ENCODE measurements at places on chromosomes 16 and 17. TPM values are rescaled to one million over a fixed set of nuclear protein-coding genes. Genes with fewer than 3 reads are reported as not detected.
A peak's percentile ranks its signal among the peaks of the same experiment; 100 is the strongest.

GRCh38 chr16:22388101-22388644 is 13.8 kb upstream of the CDR2 start:
- DNase-seq: no peak
- no peak overlapping the region for H3K4me3 ChIP-seq
- no peaks in the 10 kb centered on the region for H3K4me1 ChIP-seq
- H3K36me3 ChIP-seq: no peaks in the 10 kb centered on the region
- no peak overlapping the region for H3K27ac ChIP-seq
- H3K27me3 ChIP-seq: no peaks in the 10 kb centered on the region

GRCh38 chr17:33127706-33128105 is 136.1 kb downstream of the SPACA3 start:
- H3K27me3 ChIP-seq: no peaks in the 10 kb centered on the region
- no peaks in the 10 kb centered on the region for H3K36me3 ChIP-seq
- H3K4me3 ChIP-seq: no peak overlapping the region
- DNase-seq: no peak

- no peaks in the 10 kb centered on the region for H3K36me3 ChIP-seq
- H3K27ac ChIP-seq: peak overlapping the region; percentile 87
- no peaks in the 10 kb centered on the region for H3K27me3 ChIP-seq
- DNase-seq: peak; percentile 9
Measured at GRCh38 chr16:11743308-11744074, 834 bp upstream of the TXNDC11 start.

DNA sequence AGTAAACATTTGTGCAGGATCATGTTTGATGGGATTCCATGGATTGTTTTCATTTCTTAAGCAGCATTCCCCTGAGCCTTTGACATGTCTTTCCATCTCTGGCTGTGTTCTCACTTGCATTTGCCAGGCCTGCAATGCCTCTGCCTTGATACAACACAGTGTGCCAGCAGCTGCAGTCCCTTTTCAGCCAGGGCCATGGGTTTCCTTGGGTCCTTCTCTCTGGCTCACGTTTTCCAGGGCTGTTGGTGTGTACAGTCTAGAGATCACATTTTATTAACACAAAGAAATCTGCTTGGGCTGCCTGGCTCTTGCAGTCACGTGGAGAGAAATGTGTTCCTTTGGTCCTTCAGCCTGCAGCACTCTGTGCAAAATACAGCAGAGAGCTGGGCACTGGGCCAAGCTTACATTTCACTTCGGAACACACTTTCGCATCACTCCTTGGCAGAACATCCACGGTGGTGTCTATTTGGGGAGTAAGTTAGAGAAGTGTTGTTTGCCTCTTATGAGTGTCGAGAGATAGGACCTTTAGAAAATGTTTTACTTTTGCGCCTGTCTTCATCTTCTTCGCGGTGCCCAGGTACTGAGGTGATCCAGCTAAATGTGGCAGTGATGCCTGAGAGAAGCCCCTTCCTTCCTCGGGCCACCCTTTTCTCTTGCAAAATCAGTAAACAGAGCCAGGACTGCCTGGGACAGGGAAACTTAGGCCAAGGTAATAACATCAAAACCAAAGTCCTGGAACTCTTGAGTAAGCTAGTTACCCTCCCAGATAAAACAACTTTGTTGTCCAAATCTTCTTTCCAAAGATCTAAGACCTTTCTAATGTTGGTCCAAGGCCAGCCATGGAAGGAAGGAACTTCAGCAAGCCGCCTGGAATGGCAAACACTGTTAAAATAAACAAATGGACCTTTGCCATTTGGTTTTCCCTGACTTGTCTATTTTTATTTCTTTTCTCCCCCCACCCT is 20.9 kb downstream of the HLF start:
- DNase-seq: no peak
- no peak overlapping the region for H3K27ac ChIP-seq
- H3K4me3 ChIP-seq: no peak overlapping the region

Gene CHST5
- 0.54 TPM for total RNA-seq

Gene UBE2Z
- total RNA-seq: 108 TPM

Gene ANKFN1
- total RNA-seq: not detected

Gene SOX15
- total RNA-seq: 1.3 TPM

DNA sequence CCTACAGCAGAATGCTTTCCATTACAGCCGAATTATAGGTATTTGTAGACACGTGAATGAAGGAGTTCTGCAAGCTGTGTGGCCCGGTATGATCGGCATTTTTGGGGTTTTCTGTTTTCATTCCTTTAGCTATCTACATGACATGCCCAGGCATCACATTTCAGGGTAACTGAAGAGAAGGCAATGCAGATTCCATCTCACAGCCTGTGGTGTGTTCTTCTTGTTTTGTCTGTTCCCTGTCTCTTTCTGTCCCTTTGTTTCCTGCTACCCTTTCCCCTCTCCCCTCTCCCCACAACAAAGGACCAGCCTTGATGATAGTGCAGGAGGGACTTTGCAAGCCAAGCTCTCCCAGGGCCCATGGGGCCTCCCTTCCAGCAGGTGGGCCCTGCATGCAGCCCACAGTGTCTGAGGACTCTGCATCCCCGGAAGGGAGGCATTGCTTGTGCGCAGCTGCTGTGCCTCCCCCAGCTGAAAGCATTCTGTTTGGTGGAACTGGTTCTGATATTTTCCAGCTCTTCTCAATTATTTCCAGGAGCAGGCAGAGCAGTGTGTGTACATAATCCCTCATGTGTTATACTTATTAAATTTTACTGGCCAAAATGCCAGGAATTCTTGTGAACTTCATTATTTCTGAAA is 207.4 kb downstream of the RPTOR start:
- H3K36me3 ChIP-seq: peaks cover 3% of the 10 kb centered on the region
- no peak overlapping the region for H3K4me3 ChIP-seq
- no peak for DNase-seq

GRCh38 chr16:27549464-27549745 is 308 bp downstream of the GTF3C1 start:
- H3K4me3 ChIP-seq: peak overlapping the region; percentile 83
- no peaks in the 10 kb centered on the region for H3K27me3 ChIP-seq
- peaks cover 5% of the 10 kb centered on the region for H3K36me3 ChIP-seq
- peak overlapping the region; percentile 54 for H3K27ac ChIP-seq
- no peak for DNase-seq

DNA sequence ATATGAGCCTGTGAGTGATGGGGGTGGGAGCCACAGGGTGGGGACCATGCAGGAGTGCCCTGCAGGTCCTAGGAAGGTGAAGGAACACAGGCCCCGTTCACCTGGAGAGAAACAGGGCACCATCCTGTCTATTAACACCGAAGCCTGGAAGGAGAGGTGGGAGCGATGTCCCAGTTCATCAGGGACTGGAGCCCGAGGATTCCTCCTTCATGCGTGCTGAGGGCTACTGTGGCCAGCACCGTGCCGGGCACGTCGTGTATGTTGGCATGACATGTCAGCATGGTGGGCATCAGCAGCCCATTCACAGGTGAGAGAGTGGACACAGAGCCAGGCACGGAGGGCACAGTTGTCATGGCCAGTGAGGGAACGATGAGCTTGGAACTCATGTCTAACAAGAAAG is 1.4 kb downstream of the WFIKKN2 start:
- no peak overlapping the region for H3K4me3 ChIP-seq
- no peak for DNase-seq
- no peaks in the 10 kb centered on the region for H3K36me3 ChIP-seq

Gene NPIPB6
- total RNA-seq: 1.6 TPM

- no peaks in the 10 kb centered on the region for H3K36me3 ChIP-seq
- H3K27ac ChIP-seq: no peak overlapping the region
- H3K4me3 ChIP-seq: no peak overlapping the region
- H3K27me3 ChIP-seq: no peaks in the 10 kb centered on the region
- H3K4me1 ChIP-seq: no peaks in the 10 kb centered on the region
- no peak for DNase-seq
Measured at GRCh38 chr17:64063088-64063487, 42.7 kb upstream of the ICAM2 start.

- no peaks in the 10 kb centered on the region for H3K27me3 ChIP-seq
- no peaks in the 10 kb centered on the region for H3K36me3 ChIP-seq
- H3K4me1 ChIP-seq: peaks cover 10% of the 10 kb centered on the region
- no peak overlapping the region for H3K27ac ChIP-seq
- DNase-seq: peak; percentile 63
Measured at GRCh38 chr17:7712111-7712771, 5.3 kb upstream of the DNAH2 start.

DNA sequence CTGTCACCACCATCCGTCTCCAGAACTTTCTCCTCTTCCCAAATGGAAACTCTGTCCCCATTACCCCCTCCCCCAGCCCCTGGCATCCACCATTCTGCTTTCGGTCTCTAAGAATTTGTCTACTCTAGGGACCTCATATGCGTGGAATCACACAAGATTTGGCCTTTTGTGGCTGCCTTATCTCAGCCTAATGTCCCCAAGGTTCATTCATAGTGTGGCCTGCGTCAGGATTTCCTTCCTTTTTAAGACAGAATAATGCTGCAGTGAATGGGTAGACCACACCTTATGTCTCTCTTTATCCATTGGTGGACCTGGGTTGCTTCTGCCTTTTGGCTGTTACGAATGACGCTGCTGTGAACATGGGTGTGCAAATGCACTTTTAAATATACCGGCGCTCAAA is 139.7 kb upstream of the PLCG2 start:
- no peak overlapping the region for H3K4me3 ChIP-seq
- no peak for DNase-seq
- H3K27ac ChIP-seq: no peak overlapping the region

- no peaks in the 10 kb centered on the region for H3K36me3 ChIP-seq
- DNase-seq: peak; percentile 13
- H3K4me3 ChIP-seq: no peak overlapping the region
- H3K4me1 ChIP-seq: no peaks in the 10 kb centered on the region
Measured at GRCh38 chr17:47720754-47721533, 12.1 kb upstream of the TBX21 start.

Gene AURKB
- 230 TPM for total RNA-seq

- DNase-seq: no peak
- no peak overlapping the region for H3K27ac ChIP-seq
- peaks cover 26% of the 10 kb centered on the region for H3K27me3 ChIP-seq
- H3K36me3 ChIP-seq: no peaks in the 10 kb centered on the region
Measured at GRCh38 chr16:75818491-75818890, 92.2 kb upstream of the CPHXL start.

DNA sequence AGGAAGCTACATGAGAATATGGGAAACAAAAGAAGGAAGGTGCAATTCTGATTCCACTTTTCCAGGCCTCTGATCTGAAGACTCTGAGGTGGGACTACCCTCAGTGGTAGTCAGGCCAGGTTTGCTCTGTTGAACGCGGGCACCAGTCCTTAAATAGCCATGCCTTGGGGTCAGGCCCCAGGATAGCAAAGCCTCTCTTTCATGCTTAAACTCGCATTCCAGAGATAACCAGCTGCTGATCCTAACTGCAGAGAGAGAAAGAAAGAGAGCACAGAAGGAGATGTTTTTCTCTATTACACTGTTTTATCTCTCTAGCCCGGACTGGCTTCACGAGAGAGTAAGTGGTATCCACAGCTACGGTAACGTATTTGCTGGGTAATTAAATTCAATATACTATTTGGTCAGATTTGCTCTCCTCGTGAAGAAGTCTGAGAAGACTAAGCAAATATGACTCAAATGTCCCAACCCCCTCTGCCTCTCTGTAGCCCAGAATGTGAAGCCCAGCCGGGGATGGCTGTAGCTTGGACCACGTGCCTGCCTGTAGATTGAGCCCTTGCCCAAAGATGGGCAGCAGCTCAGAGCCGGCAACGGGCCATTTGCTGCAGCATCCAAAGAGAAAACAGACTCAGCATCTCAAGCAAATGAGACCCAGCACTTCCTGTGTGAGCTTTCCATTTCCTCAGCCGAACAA is 122.2 kb downstream of the SMG6 start:
- H3K27me3 ChIP-seq: no peaks in the 10 kb centered on the region
- no peak overlapping the region for H3K27ac ChIP-seq
- no peak overlapping the region for H3K4me3 ChIP-seq
- no peak for DNase-seq

DNA sequence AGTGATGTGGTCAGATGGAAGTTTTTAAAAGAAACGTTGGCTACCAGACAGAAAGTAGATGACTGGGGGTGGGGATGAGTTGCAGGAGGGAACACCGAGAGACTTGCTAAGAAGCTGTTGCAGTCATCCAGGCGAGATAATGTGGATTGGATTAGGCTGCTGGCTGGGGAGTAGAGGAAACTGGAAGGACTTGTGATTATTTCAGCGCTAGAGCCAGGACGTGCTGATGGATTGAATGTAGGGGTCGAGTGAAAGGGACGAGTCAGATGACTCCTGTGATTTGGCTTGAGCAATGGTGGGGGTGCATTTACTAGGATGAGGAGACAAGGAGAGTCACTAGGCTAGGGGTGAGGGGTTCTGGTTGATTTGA is 88.5 kb downstream of the CLEC16A start:
- no peaks in the 10 kb centered on the region for H3K27me3 ChIP-seq
- H3K4me1 ChIP-seq: peaks cover 15% of the 10 kb centered on the region
- H3K27ac ChIP-seq: no peak overlapping the region
- DNase-seq: peak; percentile 12
- H3K4me3 ChIP-seq: no peak overlapping the region

GRCh38 chr16:27402964-27403600 is 1.1 kb downstream of the IL21R start:
- DNase-seq: no peak
- no peaks in the 10 kb centered on the region for H3K36me3 ChIP-seq
- H3K27ac ChIP-seq: no peak overlapping the region
- no peak overlapping the region for H3K4me3 ChIP-seq
- H3K27me3 ChIP-seq: no peaks in the 10 kb centered on the region

DNA sequence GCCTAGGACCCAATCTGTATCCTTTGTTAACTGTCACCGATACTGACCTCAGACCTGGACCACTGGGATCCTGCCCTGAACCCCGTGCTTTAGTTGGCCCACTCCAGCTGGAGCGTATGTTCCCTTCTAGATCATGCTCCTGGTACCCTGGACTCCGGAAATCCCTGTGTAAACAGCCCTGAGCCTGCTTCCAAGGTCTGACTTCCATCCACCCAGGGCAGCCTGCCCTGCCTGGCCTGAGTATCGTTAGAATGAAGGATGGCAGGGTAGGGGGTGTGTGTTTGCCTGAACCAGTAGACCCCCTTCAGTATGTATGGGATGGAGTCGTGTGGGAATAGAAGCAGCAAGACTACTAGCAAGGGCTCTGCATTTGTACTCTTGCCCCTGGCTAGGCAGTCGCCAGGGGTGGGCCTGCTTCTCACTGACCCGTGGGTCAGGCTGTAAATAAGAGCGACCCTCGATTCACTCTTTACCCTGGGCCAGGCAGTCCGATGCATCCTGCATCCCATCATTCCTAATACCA is 691 bp upstream of the TMEM98 start:
- H3K4me1 ChIP-seq: no peaks in the 10 kb centered on the region
- H3K36me3 ChIP-seq: no peaks in the 10 kb centered on the region
- DNase-seq: no peak
- H3K27ac ChIP-seq: no peak overlapping the region
- H3K4me3 ChIP-seq: peak overlapping the region; percentile 62

Gene HBA1
- total RNA-seq: 5.9 TPM

GRCh38 chr17:48175692-48176470 is 68.3 kb downstream of the SNX11 start:
- H3K4me1 ChIP-seq: peaks cover 21% of the 10 kb centered on the region
- H3K36me3 ChIP-seq: no peaks in the 10 kb centered on the region
- no peak for DNase-seq
- H3K27me3 ChIP-seq: no peaks in the 10 kb centered on the region
- no peak overlapping the region for H3K4me3 ChIP-seq

- no peak overlapping the region for H3K4me3 ChIP-seq
- no peaks in the 10 kb centered on the region for H3K36me3 ChIP-seq
- DNase-seq: no peak
- H3K27ac ChIP-seq: peak overlapping the region; percentile 12
- H3K4me1 ChIP-seq: peaks cover 9% of the 10 kb centered on the region
- H3K27me3 ChIP-seq: no peaks in the 10 kb centered on the region
Measured at GRCh38 chr17:45942284-45942683, 47.9 kb downstream of the MAPT start.
